ENCODE measurements at places on chromosomes 16 and 17.

DNA sequence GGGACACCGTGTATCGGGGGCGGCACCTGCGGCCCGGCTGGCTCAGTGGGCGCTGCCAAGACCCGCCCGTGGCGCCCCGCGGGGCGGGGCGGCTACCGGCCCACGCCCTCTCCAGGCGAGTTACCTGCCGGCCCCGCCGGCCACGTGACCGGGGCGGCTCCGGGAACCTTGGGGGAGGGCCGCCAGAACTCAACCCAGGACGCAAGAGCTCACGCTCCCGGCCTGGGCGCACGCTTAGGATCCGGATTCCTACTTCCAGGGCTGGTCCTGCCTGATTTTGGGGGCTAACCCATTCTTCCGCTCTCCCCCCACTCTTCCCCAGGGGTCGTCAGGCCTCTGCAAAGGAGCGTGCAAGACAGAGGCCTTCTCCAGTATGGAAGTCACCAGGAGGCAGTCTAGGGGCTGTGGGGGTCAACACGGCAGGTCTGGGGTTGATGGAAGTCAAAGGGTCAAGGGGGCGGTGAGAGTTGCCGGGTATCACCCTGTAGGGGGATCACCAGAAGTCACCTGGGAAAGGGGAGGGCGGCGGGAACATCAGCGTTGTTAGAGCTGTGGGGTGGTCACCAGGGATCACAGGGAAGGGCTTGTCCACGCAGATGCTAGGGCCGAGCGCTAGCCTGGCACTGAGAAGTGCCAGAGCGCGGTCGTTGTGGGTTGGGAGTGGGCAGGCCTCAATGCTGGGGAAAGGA, 354 bp upstream of the ESRP2 start:
- DNase-seq = peak; percentile 43

DNA sequence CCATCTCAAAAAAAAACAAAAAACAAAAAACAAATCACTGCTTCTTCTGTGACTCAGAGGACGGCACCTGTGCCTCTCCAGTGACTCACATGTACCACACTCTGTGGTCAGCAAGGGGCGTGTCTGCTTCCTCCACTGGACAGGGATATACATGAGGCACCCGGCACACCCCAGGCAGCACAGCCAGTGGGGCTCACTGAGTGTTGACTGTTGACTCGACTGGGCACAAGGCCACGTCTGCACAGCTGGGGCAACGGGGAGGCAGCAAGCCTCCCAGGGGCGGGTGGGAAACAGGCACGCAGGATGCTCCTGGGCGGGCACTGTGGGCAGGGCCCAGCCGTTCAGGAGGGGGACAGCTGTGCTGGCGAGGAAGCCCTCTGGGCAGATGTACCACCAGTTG, 64.1 kb downstream of the TIMM22 start:
- DNase-seq = peak; percentile 20

- no peak for DNase-seq
These were observed 263.5 kb downstream of the ENGASE start for GRCh38 chr17:79338152-79338551.

DNA sequence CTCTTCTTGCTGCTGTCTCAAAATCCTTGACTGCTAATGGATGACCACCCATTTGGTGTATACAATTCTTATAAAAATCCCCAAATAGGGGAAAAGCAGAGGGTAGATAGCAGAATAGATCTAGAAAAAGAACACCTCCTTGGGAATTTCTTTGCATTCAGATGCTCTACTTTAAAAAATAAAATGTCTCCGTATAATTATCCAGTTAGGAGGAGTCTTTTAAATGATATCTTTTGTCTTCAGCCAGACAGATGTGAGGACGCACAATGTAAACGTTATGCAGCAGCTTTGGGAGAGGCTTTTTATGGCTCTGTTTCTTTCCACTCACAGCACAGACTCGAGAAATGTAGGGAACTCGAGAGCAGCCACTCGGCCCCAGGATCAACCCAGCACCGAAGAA, 300.2 kb downstream of the IRF8 start:
- no peak for DNase-seq

DNA sequence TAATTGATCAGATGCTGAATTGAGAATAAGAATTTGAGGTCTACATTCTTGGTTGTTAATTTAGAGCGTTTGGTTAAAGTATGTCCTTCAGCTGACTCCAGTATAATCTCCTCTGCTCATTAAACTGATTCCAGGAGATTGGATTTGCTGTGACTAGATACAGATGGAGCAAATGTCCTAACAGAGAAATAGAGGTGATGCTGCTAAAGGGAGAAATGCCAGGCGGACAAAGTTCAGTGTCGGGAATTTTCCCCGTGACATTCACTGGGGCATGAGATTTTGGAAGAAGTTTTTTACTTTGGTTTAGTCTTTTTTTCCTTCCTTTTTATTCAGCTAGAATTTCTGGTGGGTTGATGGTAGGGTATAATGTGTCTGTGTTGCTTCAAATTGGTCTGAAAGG, 19.0 kb downstream of the PRKAR1A start:
- DNase-seq = no peak

DNA sequence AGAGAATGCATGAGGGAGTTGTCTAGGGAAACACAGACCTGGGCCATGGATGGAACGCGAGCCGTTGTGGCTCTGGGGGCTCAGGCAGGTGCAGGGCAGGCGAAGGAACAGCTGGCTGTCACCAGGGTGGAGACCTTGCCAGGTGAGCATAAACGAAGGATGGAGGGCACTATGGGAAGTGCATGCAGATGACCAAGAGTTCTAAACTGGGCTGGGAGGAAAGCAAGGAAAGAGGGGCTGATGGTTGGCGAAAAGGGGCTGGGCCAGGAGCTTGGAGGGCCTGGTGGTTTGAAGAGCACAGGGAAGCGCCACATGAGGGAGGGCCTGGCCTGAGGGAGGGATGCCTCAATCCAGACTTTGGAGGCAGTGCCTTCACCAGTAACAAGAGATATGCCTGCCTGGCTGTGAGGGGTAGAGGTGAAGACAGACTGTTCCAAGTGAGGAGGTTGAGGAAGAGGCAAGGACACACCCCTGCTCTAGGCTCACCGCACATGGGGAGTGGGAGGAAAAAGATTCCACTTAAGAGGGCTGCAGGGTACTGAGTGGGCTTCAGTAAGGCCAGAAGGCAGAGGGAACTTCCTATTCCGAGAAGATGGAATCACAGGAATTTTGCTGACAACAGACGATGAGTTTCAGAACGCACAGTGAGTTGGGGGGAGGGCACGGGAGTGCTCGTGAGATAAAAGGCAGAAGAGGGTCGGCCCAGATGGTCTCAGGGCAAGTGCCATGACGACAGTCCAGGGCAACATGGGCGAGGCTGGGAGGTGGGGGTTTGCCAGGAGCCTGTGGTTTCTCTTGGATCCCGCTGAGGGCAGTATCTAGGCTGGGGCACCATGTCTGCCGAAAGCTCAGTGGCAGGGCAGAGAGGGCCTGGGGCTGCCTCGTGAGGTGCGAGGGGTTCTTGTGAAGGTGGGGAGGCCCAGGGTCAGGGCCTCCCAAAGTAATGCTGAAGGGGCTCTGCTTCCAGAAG, 20.6 kb downstream of the B9D1 start:
- no peak for DNase-seq

DNA sequence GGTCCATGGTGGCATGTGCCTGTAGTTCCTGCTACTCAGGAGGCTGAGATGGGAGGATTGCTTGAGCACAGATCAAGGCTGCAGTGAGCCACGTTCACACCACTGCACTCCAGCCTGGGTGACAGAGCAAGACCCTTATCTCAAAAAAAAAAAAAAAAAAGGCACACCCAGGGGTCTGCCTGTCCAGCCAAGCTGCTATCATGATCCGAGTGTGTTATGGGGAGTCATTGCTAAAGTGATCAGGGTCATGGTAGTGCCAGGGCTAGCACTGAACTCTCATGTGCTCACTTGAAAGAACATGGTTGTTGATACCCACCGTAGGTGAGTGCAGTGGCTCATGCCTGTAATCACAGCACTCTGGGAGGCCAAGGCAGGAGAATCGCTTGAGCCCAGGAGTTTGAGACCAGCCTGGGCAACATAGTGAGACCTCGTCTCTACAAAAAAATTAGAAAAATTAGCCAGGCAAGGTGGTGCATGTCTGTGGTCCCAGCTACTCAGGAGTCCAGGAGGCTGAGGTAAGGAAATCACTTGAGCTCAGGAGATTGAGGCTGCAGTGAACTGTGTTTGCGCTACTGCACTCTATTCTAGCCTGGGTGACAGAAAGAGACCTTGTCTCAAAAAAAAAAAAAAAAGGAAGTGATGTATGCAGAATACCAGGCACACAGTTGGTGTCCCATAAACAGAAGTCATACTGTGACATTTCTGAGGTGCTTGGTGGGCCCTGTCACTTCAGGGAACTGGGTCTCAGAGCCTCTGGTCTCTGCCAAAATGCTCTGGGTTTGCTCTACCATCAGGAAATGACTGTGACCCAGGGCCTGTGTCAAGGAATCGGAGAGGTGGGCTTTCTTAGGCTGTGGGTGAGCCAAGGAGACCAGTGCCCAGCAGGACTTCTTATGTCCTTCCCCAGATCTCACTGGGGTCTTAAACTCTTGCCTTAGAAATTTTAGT, 2.2 kb downstream of the PRM1 start:
- no peak for DNase-seq

GRCh38 chr16:74666010-74666421, 661 bp downstream of the RFWD3 start:
- no peak for DNase-seq

GRCh38 chr17:63933598-63933997, 1.5 kb upstream of the CD79B start:
- no peak for DNase-seq

GRCh38 chr16:87278191-87279093, 38.8 kb downstream of the C16orf95 start:
- DNase-seq = peak; percentile 53

GRCh38 chr17:27488231-27488630, 32.0 kb downstream of the KSR1 start:
- DNase-seq = no peak

DNA sequence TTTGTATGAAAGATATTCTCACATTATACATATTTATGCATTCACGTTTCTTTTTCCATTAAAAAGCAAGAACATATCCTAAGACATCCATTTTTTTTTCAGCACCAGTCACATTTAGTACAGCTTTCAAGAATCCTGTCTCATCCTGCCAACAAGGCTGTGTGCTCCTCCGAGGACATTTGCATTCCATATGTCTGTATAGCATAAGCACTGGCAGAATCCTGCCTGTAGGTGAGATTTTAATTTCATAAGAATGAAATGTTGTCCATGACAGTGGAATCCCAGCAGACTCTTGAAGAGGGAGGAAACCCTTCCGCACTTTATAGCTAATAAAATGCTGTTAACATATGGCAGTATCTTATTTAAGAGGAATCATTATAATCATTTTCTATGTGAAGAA, 2.9 kb upstream of the PMP22 start:
- DNase-seq = no peak

DNA sequence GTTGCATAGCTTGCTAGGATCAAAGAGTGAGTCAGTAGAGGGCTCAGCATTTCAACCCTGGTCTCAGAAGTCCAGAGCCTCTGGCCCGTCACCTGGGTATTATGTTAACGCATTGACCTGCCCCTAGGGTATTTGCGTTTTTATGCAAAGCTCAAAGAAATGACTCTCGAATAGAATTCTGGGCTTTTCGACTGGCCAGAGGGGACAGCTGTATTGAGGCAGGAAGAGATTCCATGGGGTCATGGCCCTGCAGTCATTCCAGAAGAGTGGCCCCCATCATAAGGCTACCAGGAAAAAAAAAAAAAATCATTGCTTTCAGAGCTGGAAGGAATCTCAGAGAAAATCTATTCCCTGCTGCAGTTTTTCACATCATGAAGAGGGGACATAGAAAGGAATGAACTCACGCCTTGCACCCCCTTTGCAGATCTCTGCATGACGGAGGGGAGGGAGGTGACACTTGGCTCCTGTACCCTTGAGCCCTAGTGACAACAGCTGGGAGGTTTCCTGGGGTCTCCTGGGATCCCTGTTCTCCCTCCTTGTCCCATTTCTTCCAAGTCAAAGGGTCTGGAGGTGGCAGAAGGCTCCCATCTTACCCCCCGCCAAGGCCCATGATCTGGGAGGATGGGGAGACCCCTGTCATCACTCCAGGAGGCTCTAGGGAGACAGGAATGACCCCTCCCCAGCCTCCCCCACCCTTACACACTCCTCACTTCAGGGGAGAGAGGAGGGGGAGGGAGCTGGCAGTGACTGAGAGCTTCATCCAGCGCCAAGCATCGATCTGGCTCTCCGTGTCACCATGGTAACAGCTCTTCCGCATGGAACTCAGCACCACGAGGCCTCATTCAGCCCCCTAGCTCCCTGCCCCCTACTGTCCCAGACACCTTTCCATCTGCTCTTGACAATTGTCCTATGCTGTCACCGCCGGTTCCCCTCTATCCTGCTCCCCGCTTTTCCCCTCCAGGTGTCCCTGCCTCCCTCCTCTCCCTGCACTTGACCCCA, 35.8 kb downstream of the GP2 start:
- no peak for DNase-seq

- DNase-seq = no peak
These were observed 27.6 kb upstream of the CCL1 start for GRCh38 chr17:34390649-34391048.

DNA sequence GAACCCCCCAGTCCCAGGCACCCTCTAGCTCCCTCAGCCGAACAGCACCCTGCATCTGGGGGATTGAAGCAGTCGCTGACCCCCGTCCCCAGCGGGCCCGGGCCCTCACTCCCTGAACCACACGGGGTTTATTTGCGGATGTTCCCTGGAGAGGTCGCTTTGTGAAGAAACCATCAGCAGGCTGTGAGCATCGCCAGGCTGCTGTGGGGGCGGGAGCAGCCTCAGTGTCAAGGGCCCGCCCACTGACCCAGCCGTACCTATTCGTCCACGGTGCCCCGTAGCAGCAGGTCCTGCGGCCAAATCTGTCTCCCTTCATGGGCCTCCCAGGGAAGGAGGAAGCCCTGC, 6.4 kb upstream of the RAB40C start:
- no peak for DNase-seq

DNA sequence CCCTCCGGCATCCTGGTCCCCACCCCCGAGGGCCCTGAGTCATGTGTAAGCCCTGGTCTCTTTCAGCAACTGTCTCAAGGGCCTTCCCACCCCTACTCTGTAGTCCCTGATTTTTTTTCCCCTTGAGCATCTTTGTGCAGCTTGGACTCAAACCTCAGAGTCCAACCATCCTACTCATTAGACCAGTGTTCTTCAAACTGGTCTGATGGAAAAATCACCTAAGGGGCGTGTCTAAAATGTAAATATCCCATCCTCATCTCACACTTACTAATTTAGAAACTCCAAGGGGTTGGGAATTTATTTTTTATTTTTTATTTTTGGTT, 624 bp downstream of the G6PC3 start:
- DNase-seq = no peak

- DNase-seq = peak; percentile 27
These were observed 164.0 kb downstream of the LAT start for GRCh38 chr16:29148867-29149272.

- DNase-seq = no peak
These were observed 201.2 kb downstream of the HS3ST3A1 start for GRCh38 chr17:13400491-13400890.

Data from activated T-cell treated with anti-CD3 and anti-CD28 coated beads for 48 hours (primary cell).